ENCODE measurements at places on chromosomes 5 and 9.
A peak's percentile ranks its signal among the peaks of the same experiment; 100 is the strongest.

GRCh38 chr5:139418793-139419192 lies 14.9 kb upstream of the SPATA24 start:
- DNase-seq = no peak

- DNase-seq = no peak
Measured at GRCh38 chr9:131776473-131776872, 36.6 kb upstream of the RAPGEF1 start.

DNA sequence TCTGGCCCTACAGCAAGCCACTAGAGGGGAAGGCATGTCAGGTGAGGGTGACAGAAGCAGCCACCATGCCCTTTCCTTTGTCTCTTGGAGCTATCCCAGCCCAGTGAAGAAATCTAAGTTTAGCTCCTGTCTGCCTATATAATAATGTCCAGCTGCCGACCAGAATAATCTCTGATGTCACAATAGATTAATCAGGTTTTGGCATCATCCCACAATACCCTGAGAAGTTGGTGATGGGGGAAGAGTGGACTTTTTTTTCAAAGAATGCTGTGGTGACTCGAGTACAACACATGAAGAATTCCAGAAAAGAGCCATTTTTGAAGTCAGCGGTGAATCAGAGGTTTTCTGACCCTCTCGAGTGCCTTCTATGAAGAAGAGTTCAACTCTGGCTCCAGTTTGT lies 1.7 kb upstream of the TSLP start:
- no peak for DNase-seq

DNA sequence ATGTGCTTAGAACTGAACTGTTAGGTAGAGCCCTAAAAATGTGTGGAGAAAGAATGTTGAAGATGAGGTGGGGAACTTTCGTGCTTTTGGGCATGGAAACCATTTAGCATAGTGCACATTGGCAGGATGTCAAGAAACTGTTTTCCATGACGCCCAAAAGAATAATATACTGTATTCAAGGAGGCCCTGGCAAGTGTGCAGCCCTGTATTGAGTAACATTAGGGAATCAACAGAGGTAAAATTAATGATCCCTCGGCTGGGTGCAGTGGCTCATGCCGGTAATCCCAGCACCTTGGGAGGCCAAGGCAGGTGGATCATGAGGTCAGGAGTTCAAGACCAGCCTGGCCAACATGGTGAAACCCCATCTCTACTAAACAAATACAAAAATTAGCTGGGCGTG lies 20.9 kb upstream of the PLIN2 start:
- no peak for DNase-seq

GRCh38 chr5:135437796-135438560 lies 9.2 kb downstream of the DCANP1 start:
- peak; percentile 58 for DNase-seq

GRCh38 chr9:24464319-24464951 lies 81.3 kb downstream of the IZUMO3 start:
- DNase-seq = no peak

DNA sequence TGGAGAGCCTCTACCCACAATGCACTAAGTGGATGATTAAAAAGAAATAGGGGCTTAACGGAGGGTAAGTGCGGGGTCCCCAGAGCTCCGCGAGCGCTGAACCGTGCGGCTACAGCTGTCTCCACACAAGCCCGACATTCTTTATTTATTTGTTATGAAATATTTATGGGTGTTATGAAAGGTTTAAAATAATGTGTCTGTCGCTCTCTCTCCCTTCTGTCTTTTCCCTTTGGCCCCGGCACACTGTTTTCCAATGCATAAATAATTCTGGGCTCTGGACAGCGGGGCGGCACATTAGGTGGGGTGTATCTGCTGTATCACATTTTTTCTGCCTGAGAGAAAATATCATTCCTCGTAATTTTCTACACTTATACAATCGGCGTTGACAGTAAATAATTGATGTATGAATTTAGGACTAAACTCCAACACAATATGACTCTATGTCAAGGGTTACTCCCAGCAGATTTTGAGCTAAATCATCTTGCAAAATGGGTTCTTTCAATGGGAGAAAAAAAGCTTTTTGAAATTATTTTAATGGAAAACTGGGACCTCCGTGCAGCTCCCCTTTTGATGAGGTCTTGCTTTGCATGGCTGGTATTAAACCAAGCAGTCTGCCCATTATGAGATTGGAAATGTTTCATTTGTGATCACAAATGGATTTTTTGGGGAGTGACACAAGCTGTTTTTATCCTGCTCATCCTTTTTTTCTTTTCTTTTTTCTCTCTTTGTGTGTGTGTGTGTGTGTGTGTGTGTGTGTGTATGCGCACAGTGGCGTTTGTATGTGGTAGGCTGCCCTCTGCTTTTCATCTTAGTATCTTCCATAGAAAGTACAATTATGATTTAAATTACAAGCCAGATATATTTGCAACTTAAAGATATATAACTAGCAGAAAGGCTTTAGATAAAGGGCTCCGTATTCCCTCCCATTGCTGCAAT lies 370.6 kb upstream of the IRX4 start:
- no peak for DNase-seq

- no peak for DNase-seq
Measured at GRCh38 chr5:38756068-38756467, 89.7 kb upstream of the OSMR start.

- no peak for DNase-seq
Measured at GRCh38 chr5:15031180-15031579, 159.6 kb upstream of the ANKH start.

GRCh38 chr5:136108766-136109165 lies 23.9 kb upstream of the SMAD5 start:
- DNase-seq = peak; percentile 13
